ENCODE measurements at places on chromosomes 2 and 18. TPM values are rescaled to one million over a fixed set of nuclear protein-coding genes. Genes with fewer than 3 reads are reported as not detected.

GRCh38 chr2:40043641-40044040 is 264.6 kb upstream of the THUMPD2 start:
- no peak for DNase-seq

DNA sequence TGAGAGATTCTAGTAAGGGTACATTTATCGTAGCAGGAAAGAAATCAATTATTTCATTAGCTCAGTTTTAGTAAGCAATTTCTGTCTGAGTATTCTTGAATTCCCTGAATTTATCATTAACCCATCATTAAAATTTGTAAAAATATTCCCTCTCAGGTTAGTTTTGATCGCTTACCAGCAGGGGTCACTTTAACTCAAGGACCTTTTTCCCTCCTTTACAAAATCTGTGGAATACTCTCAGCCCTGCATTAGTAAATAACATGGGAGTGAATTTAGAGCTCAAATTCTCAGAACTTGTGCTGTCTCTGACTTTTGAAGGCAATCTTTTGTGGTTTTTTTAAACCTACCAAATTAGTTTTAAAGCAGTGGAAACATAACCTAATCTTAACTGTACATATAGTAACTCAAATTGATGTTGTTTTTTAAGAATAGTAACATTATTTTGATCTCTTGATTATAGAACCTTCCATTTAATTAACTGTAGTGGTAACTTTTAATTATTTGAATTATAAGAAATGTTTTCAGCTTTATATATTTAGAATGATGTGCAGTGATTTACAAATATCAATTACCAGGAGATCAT is 97.2 kb downstream of the AGPS start:
- DNase-seq, result no peak

The COX7A2L gene
- total RNA-seq, result 55.0 TPM

- DNase-seq, result no peak
These were observed 62.1 kb upstream of the HDAC4 start for GRCh38 chr2:239462671-239463506.

- DNase-seq, result no peak
These were observed 434.9 kb downstream of the DSEL start for GRCh38 chr18:67081482-67082211.

DNA sequence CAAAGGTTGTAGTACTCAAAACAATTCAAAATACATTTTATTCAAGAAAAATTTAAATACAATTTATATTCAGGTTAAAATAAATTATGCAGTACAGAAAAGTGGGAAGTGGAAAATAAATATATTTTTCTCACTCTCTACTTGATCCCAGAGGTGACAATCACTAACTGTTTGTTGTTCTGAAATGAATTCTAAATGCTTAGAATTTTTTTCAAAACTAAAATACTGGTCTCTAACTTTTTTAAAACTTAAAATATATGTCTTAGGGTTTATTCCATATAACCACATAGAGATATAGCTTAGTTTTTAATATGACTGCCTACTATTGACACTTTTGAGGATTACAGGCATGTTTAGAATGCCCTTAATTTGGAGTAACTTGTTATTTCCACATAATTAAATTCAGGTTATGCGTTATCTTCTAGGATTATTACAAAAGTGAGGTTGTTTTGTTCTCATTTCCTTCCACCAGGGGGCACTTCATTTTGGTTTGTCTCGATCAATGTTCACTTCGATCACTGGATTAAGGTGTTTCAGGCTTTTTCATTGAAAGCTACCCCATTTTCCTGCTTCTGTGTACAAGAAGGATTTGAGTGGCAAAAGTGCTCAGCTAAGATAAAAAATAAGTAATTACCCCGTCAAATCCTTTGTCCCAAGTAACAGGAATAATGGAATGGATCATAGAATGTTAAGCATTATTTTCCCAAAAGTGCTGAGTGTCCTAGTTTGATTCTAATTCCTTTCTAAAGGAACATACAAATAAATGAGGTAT is 27.1 kb upstream of the TFPI start:
- DNase-seq, result no peak

DNA sequence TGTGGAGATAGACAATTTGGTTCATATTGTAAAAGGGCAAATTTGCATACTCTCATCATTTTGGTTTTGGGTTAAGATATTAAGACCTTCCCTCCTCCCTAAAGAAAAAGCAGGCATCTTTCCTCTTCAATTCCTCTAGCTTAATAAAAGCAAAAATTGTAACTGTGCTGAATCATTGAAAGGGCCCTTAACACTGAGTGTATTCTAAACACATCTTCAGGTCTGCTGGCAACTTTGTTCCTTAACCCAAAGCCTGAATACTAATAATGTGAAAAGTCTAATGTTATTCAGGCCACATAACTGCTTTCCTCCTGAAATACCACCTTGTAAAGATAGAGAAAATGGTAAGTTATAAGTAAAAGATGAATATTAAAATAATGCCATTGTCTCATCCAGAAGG is 1200.5 kb upstream of the FAM98A start:
- no peak for DNase-seq

The SP100 gene
- total RNA-seq, result 37.1 TPM

GRCh38 chr2:239225871-239226561 is 174.8 kb downstream of the HDAC4 start:
- DNase-seq, result no peak

GRCh38 chr18:58183226-58183625 is 139.2 kb downstream of the NEDD4L start:
- DNase-seq, result no peak

DNA sequence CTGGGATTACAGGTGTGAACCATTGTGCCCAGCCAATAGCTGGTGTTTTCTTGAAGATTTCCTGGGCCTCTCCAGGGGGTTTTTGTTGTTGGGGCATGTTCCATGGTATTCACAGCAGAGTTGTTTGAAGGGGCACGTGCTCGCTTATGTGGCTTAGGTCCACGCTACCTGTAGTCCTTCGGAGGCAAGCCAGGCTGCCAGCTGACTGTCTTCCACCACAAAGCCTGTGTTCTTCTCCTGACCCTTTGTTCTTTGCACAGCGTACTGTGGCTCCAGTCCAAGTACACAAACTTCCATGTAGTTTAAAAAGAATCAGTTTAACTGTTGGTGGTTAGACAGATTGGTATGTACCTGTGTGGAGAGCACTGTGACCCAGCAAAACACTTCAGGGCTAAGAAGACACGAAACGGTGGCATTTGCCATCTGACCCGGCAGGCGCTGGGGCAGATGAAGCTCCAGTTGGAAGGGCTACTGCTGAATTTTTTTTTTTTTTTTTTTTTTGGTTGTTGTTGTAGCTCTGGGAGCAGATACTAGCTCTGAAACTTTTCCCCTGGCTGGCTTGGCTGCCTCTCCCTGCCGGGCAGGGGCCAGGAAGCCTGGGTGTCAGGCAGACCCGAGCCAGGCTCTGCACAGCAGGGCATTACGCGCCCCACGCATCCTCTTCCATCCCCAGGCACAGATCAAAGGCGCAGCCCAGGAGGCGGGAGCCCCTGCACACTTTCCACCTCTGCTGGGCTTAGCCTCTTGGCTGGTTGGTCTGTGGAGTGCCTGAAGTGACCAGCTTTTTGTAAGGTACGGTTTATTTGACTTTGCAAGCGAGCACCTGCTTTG is 5.7 kb downstream of the GREB1 start:
- no peak for DNase-seq

GRCh38 chr2:238864207-238865014 is 16.5 kb downstream of the TWIST2 start:
- peak; percentile 66 for DNase-seq

The CD28 gene
- 0.93 TPM for total RNA-seq

The C2orf78 gene
- total RNA-seq, result not detected

The MAP4K4 gene
- total RNA-seq, result 40.0 TPM

GRCh38 chr2:28750316-28751251 is 1.0 kb upstream of the PPP1CB start:
- peak; percentile 40 for DNase-seq

DNA sequence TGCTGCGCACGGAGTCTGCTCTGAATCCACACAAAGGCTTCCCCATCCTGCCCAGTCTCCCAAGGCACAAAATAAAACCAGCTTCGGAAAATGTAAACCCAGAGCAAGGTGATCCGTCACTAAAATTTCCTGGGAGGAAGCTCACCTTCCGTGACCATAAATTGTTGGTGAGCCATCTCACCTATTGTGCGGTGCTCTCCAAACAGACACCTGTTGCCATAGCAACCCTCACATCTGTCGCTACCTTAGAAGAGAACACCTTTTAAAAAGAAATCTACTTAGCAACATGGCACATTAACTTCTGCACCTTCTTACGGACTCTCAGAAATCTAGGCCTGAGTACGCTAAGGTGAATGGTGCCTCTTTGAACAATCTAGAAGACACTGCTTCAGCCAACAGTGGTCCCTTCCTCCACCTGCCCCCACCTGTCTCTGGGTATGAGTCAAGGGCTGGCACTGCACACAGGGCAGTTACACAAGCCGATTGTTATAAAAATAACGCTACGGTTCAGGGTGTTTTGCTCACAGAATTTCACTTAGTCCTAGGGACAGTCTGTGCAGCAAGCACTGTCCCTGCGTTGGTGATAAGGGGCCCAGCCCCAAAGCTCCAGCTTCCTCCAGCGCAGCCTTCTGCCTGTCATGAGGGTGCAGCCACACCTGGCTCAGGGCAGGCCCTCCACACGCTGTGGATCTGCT is 114.9 kb upstream of the ID2 start:
- no peak for DNase-seq

DNA sequence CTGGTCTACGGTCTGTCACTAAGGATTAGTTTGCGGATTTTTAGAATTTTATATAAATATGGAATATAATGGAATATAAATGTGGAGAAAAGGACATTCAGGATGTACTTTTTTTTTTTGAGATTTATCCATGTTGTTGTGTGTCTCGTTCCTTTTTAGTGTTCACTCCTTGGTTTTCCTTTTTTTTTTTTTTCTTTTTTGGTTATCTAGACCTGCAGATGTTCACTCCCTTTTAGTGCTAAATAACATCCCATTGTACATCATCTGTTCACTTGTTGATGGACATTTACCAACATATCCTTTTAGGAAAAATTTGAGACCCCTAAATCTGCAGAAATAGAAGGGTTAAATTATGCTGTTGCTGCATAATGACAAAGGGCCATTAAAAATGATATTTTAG is 25.5 kb upstream of the RPL37A start:
- no peak for DNase-seq

DNA sequence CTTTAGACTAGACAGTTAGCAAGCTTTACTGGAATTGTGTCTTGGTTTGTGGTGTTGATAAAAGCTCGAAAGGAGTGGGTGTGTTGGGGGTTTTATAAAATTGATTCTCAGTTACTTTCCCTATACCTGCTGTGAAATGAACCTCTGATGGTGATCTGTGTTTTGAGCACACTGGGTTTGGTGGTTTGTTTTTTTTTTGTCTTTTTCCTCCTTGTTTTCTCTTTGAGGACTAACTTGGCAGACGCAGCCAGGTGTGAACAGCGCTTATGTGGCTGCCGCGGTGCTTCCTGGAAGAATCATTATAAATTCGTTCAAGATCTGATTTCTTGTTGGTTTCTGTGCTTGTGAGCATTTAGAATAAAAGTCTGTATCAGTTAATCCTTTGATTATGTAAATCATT is 28.5 kb downstream of the GRHL1 start:
- DNase-seq, result no peak

- DNase-seq, result no peak
These were observed 146.5 kb upstream of the DSEL start for GRCh38 chr18:67662996-67663395.

- DNase-seq, result no peak
These were observed 99.3 kb downstream of the SPTBN1 start for GRCh38 chr2:54555318-54555837.

The RAD51AP2 gene
- 0.14 TPM for total RNA-seq

The NEDD4L gene
- total RNA-seq, result 20.3 TPM

GRCh38 chr2:105432044-105432399 is 33.2 kb upstream of the FHL2 start:
- no peak for DNase-seq

DNA sequence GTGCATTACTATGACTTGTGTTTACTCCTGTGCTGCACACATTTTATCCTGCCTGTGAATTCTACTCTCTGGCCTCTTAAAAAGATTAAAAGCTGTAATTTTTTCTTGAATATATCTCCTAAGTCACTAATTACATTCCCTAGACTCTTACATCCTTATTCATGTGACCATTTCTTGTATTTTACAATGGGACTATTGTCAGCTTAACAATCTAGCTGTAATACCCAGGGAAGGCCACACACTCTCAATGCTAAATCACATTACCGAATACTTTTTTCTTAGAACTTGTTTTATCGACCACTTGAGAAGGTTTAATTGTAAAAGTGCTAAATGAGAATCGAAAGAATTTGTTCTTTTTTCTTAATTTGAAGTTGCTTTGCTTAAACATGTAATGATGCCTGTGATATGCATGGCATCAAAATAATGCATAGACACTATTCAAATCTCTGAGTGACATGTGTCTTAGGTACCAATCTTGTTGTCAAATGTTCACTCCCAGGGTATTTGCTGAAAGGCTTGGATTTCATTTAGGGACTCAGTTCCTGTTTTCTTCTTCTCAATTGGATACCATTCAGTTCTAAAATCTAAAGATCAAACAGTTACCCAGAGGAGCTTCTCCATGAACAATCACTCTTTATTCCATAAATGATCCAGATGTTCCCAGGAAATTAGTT is 498.5 kb downstream of the DPP10 start:
- no peak for DNase-seq

GRCh38 chr2:16071865-16072637 is 131.7 kb downstream of the MYCN start:
- DNase-seq, result no peak

- no peak for DNase-seq
These were observed 562.9 kb downstream of the ARHGAP15 start for GRCh38 chr2:143692162-143692561.

The COBLL1 gene
- total RNA-seq, result 114 TPM

DNA sequence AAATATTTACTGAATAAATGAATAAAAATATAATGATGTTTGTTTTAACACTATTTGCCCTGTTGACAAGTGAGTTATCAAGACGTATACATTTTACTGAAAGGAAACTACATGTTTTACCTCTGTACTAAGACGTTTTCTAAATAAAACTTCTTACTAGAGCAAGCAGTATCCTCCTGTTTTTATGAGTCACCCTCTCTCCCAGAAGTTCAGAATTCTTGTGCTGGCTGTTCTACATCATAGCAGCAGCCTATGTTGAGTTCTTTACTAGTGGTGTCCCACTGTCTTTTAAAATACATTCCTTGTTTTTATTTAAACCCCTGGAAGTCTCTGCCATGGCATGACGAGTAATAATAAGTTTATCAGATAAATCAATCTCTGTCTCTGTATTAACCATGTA is 297.4 kb downstream of the CALCRL start:
- no peak for DNase-seq

DNA sequence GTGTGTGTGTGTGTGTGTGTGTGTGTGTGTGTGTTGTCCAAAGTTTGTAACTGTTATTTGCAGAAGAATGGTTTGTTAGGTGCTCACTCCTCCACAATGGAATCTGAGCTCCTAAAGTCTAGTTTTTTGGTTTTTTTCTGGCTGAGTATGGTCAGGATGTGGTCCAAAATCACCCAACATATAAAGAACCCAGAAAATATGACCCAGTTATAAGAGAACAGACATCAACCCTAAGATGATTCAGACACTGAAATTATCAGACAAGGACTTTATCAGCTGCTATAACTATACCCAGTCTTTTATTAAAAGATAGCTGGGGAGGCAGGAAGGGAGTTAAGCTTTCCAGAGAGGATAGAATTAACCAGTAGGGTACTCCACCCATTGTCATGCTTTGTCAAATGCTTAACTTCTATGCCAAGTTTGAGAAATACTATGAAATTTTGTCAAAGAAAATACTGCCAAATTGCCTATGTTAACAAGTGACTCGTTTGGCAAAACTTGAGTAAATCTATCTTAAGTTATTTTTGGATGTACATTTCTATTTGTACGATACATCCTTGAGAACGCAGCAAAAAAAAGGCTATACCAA is 57.5 kb downstream of the TANK start:
- no peak for DNase-seq

- DNase-seq, result peak; percentile 32
These were observed 46.6 kb upstream of the ZBTB7C start for GRCh38 chr18:48455555-48456478.
